Lower lobe of right lung (tissue), 2 donors: ENCODE measurements at places on chromosomes 1 and 21. TPM values are rescaled to one million over a fixed set of nuclear protein-coding genes. Genes with fewer than 3 reads are reported as not detected.
A peak's percentile ranks its signal among the peaks of the same experiment; 100 is the strongest.

Gene SERINC2
- total RNA-seq: 32.3 TPM

DNA sequence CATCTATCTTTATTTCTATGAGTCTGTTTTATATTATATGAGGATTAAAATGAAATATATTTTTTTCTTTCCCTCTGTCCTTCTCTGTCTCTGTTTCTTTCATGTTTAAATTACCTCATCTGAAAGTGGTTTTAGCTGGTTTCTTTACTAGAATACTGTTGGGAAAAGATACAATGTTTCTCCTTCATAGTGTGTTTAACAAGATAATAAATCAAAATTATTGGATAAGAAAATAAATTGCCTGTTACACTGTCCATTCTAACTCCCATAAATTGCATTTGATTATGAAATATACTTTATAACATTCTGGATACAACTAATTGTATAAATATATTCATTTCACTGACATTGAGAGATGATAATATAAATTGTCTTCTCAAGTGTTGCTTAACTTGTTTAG is 1168.0 kb downstream of the PLA2G4A start:
- no peak for DNase-seq

Gene UBE2U
- total RNA-seq: not detected

Gene RPS6KA1
- total RNA-seq: 140 TPM

Gene COL16A1
- total RNA-seq: 11.8 TPM

DNA sequence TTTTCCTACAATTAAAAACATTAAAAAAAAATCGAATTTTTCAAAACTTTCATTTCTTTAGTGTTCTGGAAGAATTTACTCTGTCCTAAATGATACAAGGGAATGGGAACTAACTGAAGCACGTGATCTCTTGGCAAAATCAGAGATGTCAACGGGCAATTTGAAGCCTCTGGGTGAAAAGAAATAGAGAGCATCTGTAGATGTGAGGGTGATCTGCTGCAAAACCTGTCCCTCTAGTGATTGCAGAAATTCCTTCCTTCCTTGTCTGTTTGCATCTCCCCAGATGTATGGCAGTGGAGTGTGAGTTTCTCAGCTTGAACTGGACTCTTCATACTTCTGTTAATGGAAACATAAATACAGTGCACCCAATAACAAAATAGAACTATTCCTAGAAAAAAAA is 100.5 kb upstream of the S1PR1 start:
- no peak for DNase-seq

DNA sequence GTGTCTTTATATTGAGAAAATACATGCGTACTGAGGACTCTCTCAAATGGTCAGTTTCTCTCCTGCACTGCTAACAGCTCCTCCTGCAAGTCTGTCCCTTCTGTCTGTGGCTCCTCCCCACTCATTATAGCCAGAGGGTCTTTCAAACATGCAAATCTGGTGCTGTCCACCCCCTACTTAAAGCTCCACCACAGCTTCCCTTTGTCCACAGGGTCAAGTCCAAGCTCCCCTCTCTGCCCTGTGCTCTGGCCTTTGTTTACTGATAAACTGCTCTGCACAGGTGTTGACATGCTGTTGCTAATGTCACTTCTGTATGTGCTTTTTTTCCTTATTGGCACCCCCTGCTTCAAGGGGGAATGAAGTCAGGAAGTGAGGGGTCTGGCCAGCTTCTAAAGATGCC is 47.7 kb upstream of the GPR37L1 start:
- DNase-seq: no peak

DNA sequence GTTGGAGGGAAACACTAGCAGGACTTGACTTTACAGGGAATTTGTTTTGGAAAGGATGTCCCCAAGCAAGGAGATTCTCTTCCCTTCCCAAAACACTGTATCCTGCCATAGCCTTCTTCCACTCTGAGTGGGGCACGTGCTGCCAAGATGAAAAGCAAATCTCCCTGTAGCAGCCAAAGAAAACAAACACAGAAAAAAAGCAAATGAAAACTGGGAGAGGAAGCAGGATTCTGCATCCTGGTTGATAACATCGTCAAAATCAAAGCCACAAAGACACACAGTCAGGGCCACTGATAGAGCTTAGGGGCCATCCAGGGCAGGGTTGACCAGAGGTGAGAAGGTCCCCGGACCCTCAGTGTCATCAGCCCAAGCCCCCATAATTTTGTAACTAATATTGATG is 16.0 kb upstream of the MTARC2 start:
- no peak for DNase-seq

GRCh38 chr1:246618240-246618808 is 52.1 kb downstream of the CNST start:
- DNase-seq: no peak

Gene PRAMEF15
- total RNA-seq: not detected

DNA sequence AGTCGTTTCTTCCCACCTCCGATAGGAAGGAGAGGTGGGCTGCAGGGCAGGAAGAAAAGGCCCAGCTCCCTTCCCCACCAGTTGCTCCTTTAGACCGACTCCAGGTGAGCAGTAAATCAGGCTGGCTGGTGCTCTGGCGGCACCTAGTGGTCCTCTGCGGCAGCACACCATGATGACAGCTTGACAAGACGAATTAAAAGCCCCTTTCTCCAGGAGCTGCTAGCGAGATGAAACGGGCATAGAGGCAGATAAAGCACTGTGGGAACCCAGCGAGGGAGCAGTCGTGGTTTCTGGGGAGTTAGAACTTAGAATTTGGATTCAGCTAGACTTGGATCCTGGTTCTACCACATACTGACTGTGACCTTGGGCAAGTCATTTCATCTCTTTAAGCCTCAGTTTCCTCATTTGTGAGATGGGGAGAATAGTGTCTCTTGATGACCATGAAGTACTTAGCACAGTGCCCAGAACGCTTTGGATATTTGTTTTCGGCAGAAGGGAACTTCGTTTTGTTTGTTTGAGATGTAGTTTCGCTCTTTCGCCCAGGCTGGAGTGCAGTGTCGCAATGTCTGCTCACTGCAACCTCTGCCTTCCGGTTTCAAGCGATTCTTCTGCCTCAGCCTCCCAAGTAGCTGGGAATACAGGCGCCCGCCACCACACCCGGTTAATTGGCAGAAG is 21.8 kb upstream of the COL9A2 start:
- peak; percentile 85 for DNase-seq

Gene SPRR2F
- total RNA-seq: not detected

DNA sequence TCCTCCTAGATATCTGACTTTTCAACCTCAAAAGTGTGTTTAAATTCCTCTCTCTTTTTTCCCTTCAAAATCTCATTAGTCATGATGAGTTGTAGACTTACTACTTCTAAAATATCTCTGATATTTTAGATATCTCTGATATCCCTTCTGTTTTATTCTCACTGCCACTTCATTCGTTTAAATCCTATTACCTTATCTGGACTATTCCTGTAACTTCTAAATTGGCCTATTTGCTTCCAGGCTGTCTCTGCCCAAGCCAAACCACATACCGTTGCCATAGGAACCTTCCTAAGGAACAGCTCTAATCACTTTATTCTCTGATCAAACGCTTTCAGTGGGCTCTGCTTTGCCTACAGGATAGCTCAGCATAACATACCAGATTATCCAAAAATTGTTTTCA is 333.1 kb upstream of the CHRM3 start:
- DNase-seq: no peak

Gene PTPN7
- 8.5 TPM for total RNA-seq

- DNase-seq: no peak
These were observed 22.1 kb downstream of the PSEN2 start for GRCh38 chr1:226892524-226892875.

- DNase-seq: no peak
These were observed 1.3 kb downstream of the NTNG1 start for GRCh38 chr1:107142140-107142542.

DNA sequence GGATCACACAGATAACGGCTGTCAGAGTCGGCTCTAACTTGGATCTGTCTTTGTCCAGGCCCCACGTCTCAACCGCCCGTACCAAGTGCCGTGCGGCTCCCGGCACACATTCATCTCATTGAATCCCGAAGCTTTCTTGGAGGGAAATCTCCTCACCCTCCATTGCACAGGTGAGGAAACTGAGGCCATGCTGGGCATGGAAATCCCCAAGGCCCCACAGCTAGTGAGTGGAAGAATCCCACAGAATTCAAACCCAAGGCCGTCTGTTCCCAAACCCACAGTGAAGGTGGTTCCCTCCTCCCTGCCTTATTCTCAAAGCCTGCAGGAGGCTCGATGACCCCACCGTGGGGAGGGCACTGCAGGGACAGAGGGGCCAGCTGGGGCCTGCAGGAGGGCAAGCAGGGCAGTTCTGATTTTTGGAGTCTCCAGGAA is 437.9 kb downstream of the MATN1 start:
- no peak for DNase-seq

DNA sequence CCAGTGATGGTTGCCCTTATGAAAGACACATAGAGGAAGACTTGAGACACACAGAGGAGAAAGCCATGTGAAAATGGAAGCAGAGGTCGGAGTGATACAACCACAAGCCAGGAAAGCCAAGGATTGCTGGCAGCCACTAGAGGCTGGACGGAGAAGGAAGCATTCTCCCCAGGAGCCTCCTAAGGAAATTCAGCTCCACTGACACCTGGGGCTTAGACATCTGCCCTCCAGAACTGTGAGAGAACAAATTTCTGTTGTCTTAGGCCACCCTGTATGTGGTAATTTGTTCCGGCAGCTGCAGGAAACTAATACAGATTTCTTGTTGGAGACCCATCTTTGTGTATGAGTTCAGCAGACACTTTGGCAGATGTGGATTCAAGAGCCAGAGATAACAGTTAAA is 126.9 kb upstream of the ATP1A1 start:
- no peak for DNase-seq

- DNase-seq: no peak
These were observed 51.6 kb downstream of the EIF2B3 start for GRCh38 chr1:44934791-44935190.

Gene LRIF1
- total RNA-seq: 8.8 TPM

- DNase-seq: no peak
These were observed 82.2 kb upstream of the DIRAS3 start for GRCh38 chr1:68132426-68133130.

DNA sequence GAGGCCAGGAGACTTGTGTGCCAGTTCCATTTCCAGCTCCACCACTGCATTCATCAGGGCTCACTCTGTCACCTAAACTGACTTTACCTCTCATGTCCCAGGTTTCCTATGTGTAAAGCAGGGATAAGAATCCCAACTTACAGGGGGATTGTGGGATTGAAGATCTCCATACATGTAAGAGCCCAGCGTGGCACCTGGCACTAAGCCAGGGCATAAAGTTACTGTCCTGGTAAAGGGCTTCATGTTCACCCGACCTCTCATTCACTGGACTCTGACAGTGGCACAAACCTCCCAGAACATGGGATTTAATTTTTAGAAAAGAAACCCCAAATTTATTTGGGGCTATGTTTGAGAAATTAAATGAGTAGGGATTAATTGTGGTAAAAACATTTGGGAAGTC is 8.9 kb upstream of the IGFN1 start:
- DNase-seq: no peak
